ENCODE measurements at places on chromosomes 2 and 18.

- DNase-seq = no peak
These were observed 403.9 kb upstream of the FANCL start for GRCh38 chr2:58645017-58645416.

- DNase-seq = no peak
These were observed 67.3 kb downstream of the TWIST2 start for GRCh38 chr2:238915196-238915595.

DNA sequence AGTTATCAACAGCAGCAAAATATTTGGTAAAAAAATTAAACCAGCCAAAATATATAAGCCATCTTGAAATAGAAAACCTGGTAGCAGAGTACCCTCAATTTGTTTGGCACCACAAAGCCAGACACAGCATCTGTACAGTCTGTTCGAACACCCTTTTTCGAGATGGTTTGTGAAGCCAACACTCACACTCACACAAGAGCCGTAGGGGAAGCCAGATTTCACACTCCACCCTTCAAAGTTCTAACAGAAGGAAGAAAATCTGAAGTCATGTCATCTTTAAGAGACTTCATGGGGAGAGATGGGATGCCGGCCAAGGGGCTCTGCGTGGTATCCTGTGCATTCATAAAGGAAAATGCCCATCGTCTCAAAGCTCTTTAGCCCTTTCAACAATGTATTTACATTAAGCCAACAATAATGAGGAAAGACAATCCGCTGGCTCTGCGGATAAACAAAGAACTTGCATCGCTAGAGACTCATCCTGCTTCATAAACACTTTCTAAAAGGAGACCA is 451.5 kb upstream of the CHST9 start:
- DNase-seq = no peak

DNA sequence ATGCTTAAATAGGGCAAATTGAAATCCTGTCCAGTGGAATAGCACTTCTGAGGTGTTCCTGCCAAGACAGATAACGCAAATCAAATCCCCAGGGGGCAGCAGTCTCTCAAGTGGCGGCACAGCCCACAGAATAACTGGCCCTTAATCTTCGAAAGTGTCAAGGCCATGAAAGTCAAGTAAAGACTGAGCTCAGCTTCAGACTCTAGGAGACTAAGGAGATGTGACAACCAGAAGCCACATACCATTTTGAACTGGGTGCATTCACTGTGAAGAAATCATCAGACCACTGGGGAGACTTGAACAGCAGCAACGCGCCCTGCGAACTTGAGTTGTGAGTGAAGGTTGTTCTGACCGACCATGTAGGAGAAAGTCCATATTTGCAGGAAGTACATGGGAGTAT is 66.0 kb upstream of the ASAP2 start:
- DNase-seq = no peak

- peak; percentile 55 for DNase-seq
These were observed 5.7 kb downstream of the MCFD2 start for GRCh38 chr2:46909771-46910419.

GRCh38 chr2:196750291-196750923 is 49.1 kb downstream of the GTF3C3 start:
- no peak for DNase-seq

- no peak for DNase-seq
These were observed 140.1 kb downstream of the HDAC4 start for GRCh38 chr2:239260546-239261327.

- no peak for DNase-seq
These were observed 71.4 kb upstream of the ITGB6 start for GRCh38 chr2:160271171-160272086.

- DNase-seq = no peak
These were observed 10.4 kb upstream of the UBE2F start for GRCh38 chr2:237956402-237956736.
